ENCODE measurements at places on chromosomes 4 and X.

GRCh38 chrX:25503826-25504225 lies 488.1 kb upstream of the ARX start:
- no peak for DNase-seq

GRCh38 chr4:165766018-165766417 lies 107.0 kb upstream of the TLL1 start:
- DNase-seq: no peak

DNA sequence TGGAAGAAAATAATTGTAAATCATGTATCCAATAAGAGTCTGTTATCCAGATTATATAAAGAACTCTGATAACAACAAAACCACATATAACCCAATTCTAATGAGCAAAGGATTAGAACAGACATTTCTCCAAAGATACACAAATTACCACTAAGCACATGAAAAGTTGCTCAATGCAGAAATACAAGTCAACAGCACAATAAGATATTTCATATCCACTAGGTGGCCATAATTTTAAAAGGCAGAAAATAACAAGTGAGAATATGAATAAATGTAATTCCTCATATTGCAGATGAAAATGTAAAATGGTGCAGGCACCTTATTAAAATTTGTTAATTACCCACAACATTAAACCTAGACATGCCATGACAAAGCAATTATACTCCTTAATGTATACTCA lies 73.9 kb upstream of the ZCCHC13 start:
- DNase-seq: no peak

- no peak for DNase-seq
Measured at GRCh38 chr4:135123632-135124031, 922.0 kb upstream of the PABPC4L start.

DNA sequence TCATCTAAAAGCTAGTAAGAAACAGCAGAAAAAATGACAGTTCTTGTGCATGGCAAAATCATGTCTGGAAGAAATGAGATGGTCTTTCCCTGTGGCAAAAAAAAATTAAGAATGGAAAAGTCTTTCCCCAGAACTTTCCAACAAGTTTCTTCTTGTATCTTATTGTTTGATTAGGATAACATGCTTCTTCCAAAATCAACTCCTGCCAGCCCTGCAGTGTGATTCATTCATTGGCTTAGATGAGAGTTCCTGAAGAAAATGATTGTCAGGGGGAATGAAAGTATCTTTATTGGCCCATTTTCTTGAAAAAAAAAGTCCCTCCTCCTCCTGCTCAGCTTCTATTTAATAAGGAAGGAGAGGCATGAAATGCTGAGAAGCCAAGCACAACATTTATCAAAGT lies 407.7 kb downstream of the ARAP2 start:
- no peak for DNase-seq

DNA sequence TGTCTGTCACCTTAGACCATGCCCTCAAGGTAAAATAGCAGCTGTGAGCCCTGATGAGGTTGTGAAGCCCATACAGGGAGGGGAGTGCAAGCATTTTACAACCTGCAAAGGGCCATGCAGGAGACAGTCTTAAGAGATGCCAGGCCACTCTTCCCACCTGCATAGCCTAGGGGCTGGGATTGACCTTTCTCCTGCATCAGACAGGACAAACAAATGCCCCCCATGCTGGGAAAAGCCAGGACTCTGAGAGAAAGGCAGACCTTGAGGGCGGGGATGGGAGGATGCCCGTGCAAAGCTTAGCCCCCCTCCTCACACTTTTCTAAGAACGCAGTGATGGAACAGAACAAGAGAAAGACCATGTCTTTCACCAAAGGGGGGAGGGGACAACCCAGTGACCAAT lies 137.9 kb upstream of the MAMLD1 start:
- DNase-seq: no peak

GRCh38 chr4:165864271-165864670 lies 8.8 kb upstream of the TLL1 start:
- DNase-seq: no peak

DNA sequence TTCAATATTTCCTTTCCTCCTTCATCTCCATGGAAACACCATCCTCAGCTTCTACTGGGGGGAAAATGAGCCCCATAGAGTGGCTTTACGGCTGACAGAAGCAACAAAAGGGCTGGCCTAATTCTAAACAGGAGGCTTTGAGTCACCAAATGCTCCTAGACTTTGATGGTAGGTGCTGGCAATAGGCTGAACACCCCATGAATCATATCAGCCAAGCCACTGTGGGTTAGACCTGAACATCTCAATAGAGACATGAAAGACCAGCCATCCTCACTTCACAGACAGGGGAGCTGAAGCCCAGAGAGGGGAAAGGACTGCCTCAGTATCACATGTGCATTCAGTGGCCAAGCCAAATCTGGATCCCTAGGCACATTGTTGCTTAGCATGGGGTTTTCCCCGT lies 107.6 kb downstream of the AMER1 start:
- no peak for DNase-seq

DNA sequence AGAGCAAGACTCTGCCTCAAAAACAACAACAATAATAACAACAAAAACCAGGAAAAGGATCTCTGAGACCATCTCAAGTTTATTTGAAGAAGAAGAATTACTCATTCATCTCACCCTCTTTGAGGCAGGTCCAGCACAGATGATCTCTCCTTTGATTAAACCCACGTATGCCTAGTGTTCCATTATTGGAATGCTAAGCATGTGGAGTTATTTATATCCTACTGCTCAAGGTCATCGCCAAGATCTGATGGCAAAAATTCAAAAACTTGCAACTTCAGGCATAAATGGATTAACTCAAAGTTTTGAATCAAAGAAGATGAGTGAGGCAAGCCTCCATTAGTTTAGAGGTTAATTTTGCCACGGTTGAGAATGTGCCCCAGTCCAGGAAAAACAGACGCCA lies 184.2 kb downstream of the DHRSX start:
- DNase-seq: no peak

DNA sequence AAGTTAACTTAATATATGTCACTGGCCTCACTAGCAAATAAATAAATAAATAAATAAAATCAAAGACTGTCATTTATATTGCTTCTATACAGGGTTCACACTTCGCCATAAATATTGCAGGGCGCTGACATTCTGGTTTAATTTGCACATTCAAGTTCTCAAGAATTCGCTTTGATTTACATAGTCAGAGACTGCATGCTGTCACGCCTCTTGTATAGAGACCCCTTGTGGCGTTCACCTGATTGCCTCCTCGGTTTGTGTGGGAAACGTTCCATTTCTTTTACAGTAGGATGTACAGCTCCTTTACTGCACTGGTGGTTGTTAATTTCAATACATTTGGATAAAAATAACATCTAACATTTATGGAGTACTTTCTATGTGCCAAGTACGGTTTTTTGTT lies 71.3 kb upstream of the ADGRG2 start:
- peak; percentile 17 for DNase-seq

GRCh38 chr4:74896595-74896994 lies 36.3 kb upstream of the PARM1 start:
- no peak for DNase-seq

GRCh38 chr4:177489471-177490246 lies 47.4 kb upstream of the AGA start:
- DNase-seq: no peak

DNA sequence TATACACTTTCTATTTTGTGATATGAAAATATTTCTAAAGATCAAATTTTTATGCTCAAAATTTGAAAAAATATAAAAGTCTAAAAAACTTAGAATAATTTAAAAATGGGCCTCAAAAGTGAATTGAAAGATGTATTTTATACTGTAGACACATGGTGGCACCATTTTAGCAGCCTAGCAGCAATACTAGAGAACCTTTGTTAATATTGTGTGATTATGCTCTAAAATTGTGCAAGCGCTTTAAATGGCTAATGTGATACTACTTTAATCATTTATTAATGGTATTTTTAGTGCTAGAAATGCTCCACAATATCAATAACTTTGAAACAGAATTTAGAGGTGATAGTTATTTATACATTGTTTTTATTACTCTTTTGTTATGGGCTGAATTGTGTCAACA lies 3.7 kb upstream of the GUF1 start:
- no peak for DNase-seq

DNA sequence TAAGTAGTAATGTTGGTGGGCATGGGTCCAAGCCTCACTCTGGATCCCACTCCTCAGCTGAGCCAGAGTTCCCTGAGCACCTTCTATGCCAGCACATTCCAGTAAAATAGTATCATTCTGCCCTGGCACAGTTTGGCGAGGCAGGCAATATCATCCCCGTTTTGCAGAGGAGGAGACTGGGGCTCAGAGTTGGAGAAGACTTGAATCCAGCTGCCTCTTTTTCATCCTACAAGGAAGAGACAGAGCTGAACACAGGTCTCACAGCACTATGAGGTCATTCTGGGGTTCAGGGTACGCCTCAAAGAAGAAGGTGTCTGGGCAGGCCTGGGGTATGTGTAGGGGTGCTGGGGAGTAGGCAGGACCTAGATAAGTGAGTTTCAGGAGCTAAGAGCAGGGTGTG lies 103.9 kb upstream of the STX18 start:
- DNase-seq: no peak

GRCh38 chrX:55098691-55099090 lies 9.9 kb downstream of the PAGE2 start:
- DNase-seq: no peak

- DNase-seq: no peak
Measured at GRCh38 chrX:133702230-133702629, 283.2 kb downstream of the GPC3 start.

DNA sequence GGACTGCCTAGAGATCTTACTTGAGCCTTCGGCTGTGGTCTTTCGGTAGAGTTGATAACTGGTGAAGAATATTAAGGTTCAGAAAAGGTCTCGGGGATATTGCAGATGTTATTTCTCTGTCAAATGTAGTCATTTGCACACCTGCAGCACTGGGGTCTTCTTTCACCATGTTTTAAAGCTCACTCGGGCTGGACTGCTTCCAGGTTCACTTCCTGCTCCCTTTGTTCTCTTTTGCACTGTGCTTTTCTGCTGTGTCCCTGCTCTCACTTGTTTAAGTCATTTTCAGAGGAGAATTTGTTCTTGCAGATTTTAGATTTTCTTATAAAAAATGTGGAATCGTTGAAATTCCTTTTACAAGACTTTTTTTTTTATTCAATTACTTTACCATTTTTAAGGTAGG lies 68.5 kb downstream of the BMPR1B start:
- DNase-seq: no peak

GRCh38 chr4:119151161-119151560 lies 15.5 kb downstream of the MYOZ2 start:
- DNase-seq: no peak

GRCh38 chrX:103464072-103464773 lies 55.1 kb downstream of the RAB40A start:
- peak; percentile 37 for DNase-seq

GRCh38 chr4:107600983-107601382 lies 119.1 kb downstream of the PAPSS1 start:
- no peak for DNase-seq

GRCh38 chr4:20126906-20127305 lies 124.8 kb upstream of the SLIT2 start:
- no peak for DNase-seq

- no peak for DNase-seq
Measured at GRCh38 chrX:137227151-137227550, 193.4 kb upstream of the GPR101 start.

DNA sequence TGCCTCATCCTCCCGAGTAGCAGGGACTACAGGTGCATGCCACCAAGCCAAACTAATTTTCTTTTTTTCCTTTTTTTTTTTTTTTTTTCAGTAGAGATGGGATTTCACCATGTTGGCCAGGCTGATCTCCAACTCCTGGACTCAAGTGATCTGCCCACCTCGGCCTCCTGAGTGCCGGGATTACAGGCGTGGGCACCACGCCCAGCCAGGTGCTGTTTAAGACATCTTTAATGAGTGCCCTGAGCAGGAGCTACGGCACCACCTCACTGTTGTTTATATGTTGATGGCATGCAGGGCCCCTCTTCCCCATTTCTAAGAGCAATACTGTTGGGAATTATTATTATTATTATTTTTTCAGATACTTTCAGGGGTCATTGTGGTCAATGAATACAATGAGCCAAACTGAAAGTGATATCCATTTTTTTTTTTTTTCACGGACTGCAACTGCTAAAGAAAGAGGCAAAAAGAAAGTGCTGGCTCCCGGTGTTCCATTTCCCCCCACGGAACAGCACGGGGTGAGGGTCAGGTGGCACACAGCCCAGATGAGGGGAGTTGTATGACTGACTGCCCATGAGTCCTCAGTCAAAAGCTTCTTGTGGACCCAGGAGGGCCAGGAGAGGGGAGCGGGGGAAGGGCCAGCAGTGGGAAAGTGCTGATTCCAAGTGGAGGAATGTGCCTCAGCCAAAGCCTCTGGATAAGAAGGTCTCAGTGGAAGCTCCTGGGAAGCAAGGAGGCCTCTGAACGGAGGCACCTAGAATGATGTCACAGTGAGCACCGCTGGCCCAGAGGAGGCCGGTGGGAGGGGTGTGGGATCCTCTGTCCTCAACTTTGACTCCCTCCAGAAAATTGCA lies 101.8 kb upstream of the HPF1 start:
- no peak for DNase-seq

GRCh38 chrX:9122519-9123245 lies 88.8 kb upstream of the FAM9B start:
- DNase-seq: no peak

GRCh38 chr4:110586131-110586850 lies 36.6 kb downstream of the PITX2 start:
- peak; percentile 69 for DNase-seq

- peak; percentile 88 for DNase-seq
Measured at GRCh38 chr4:100189820-100190642, at the start of gene DDIT4L. TSS of gene DDIT4L (minus strand) at chr4:100190468. CDS start at chr4:100189983, 485 bp downstream.

- DNase-seq: no peak
Measured at GRCh38 chrX:70034646-70035045, 15.1 kb downstream of the AWAT2 start.

GRCh38 chr4:102554992-102555391 lies 53.8 kb downstream of the NFKB1 start:
- no peak for DNase-seq

- peak; percentile 46 for DNase-seq
Measured at GRCh38 chr4:8585721-8586212, 5.6 kb downstream of the GPR78 start.

DNA sequence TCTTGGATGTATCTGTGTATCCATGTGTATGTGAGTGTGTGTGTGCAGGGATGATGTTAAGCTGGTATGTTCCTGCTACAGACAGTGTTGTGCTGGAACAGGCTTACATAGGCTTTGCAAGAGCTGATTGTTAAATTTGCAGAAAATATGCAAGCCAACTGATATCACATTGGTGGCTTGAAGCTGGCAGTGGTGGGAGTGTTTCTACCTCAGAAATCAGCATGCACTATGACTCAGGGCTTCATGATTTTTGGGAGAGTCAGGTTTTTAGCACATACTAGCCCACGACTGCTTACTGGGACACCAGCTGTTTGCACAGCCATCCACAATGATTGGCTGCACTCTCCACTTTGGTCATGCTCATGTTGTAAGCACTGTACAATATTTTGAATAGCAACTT lies 261.8 kb downstream of the DHX15 start:
- DNase-seq: no peak

Data from H7 (cell line).